ENCODE measurements at places on chromosomes 11 and 22.
A peak's percentile ranks its signal among the peaks of the same experiment; 100 is the strongest.

DNA sequence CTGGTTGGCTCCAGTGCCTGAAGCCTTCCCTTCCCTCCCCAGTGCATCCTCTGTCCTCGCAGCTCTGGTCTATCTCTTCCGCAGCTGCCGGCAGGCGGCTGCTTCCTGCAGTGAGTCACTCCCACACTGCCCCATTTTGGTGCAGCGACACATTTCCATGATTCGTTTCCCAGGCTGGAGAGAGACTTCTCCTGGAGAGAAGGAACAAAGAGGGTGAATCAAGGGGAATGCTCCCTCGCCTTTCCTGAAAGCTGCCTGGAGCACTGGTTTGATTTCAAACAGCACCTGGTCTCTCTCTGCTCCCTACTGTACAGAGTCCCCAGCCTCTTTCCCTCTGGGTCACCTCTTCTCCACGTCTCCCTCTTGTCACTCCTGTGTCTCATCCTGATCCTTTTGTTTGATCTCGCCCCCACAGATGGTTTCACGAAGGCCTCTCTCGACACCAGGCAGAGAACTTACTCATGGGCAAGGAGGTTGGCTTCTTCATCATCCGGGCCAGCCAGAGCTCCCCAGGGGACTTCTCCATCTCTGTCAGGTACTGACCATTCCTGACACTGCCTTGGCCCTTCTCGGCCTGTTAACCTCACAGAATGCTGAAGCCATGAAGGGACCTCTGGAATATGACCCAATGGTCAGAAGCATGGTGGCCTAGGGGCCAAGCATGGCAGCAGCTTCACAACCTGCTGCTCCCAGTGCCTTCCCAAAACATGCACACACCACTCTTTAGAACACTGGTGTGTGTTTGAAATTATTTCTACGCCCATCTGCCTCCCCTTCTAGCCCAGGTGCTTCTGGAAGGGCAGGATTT is at the start of gene TMA7B:
TSS of gene TMA7B (plus strand) at position 758 of the 808 bp plus-strand sequence. CDS start 3,978 bp downstream, outside the sequence.
- no peak for DNase-seq

GRCh38 chr11:92225125-92225567 is 528 bp downstream of the FAT3 start:
- DNase-seq = no peak

- no peak for DNase-seq
Measured at GRCh38 chr22:43859621-43860020, 2.7 kb downstream of the SULT4A1 start.

- no peak for DNase-seq
Measured at GRCh38 chr11:8356216-8356615, 92.5 kb upstream of the LMO1 start.

DNA sequence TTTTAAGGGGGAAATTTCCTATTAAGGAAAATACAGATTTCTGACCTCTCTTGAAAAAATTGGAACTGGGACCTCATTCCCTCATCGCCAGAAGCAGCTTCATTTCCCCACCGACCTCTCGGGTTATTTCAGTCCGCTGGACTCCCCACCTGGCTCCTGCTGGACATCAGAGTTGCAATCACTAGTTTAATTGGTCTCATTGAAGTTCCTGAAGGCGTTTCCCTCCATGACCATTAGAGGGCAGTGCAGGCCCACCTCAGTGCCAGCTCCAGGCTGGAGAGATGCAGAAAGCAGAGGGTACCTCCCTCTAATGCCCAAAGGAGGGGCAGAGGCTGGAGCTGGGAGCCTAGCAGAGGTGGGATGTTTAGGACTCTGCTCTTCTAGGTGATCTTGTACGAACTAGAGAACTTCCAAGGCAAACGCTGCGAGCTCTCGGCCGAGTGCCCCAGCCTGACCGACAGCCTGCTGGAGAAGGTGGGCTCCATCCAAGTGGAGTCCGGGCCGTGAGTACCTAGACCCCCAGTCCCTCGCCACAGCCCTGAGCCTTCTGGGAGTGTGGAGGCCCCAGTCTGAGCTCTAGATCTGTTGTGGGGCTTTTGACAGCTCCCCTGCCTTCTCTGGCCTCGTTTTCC is 2.7 kb downstream of the CRYBB3 start:
- peak; percentile 30 for DNase-seq

GRCh38 chr11:17209939-17210245 is 2.1 kb upstream of the PIK3C2A start:
- no peak for DNase-seq

- DNase-seq = no peak
Measured at GRCh38 chr11:47986742-47987141, 6.4 kb downstream of the PTPRJ start.

- DNase-seq = no peak
Measured at GRCh38 chr11:44752713-44753112, 26.0 kb downstream of the TSPAN18 start.

- DNase-seq = no peak
Measured at GRCh38 chr22:45877651-45878050, 99.3 kb downstream of the WNT7B start.

- DNase-seq = peak; percentile 39
Measured at GRCh38 chr11:124920870-124921609, 2.0 kb downstream of the HEPN1 start.

- no peak for DNase-seq
Measured at GRCh38 chr11:1419811-1420210, 30.1 kb downstream of the BRSK2 start.

- DNase-seq = no peak
Measured at GRCh38 chr11:36192425-36193289, 96.6 kb downstream of the COMMD9 start.

GRCh38 chr22:25120093-25120561 is 79.5 kb upstream of the CRYBB3 start:
- no peak for DNase-seq

DNA sequence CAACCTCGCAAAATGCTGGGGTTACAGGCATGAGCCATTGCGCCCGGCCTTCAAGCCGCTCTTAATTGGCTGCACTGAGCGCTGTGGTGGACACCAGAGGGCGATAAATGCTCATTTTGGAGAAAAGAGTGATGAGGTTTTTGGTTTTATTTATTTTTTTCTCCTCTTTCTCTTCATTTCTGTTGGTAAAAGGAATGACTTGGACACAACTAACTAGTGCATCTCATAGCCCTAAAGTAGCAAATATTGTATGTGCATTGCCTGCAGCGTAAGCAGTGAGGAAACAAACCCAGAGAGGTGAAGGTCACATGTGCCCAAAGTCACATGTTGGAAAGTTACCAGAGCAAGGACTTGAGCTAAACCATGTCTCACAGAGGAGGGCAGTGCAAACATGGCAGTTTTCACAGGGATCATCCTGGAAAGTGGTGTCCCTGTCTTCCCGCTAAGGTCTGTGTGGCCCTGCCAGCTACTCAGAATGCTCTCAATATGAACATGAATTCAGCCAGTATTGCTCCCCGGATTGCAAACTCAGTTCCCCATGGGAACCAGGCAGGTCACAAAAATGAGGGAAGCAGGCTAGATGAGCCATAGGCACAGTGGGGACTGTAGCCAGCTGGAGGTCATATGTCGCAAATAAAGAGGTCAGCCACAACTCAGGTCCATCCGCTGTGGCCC is 8.6 kb upstream of the CD82 start:
- DNase-seq = peak; percentile 49

- DNase-seq = no peak
Measured at GRCh38 chr11:108370990-108371389, 96.3 kb downstream of the C11orf65 start.

DNA sequence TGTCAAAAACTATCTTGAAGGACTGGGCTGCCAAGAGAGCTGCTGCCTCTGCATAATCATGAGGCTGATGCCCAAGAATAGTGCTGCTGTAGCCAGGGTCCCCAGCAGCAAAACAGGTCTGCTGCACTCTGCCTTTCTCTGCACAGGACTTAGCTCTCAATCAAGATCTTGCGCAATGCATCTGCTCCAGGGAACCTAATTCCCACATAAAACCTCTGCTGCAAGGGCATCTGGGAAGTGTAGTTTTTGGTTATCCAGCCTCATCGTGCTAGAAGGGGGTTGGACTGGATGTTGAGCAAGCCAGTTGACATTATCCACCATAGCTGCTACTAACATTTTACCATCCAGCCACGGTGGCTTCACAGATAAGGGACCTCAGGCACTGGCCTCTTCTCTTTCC is 192.7 kb downstream of the C11orf91 start:
- DNase-seq = no peak

- DNase-seq = no peak
Measured at GRCh38 chr11:33778675-33779074, 4.4 kb upstream of the FBXO3 start.

DNA sequence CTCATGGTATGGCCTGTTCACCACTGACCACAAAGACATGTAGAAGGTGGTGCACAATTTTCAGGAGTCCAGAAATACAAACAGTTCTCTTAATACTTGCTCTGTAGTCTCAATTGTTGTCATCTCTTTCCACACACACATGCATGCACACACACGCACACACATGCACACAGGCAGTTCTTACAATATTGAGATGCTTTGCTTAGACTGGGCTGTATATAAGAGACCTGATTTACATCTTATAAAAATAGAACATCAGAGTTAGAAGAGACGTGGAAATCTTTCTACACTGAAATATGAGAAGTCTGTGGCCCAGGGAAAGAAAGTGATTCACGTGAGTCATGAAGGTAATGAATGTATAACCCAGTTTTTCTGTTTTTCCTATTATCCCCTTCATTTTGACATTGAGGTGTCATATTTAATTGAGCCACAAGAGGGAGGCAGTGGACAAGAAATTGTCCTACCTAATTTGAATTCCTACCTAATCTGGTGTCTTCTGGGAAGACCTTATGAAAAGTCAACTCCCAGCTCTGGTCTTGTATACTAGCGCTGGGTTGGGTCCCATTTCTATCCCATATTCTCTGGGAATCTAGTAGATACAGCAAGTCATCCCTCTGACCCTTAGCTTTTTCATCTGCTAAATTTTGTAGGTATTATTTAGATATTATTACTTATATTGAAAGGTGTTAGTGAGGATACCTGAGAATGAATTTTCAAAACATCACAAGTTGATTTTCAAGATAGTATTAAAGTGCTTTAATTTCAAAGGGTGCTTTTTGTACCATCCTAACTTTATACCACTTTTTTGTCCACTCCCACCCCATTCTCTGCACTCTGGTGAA is 14.9 kb upstream of the MS4A4A start:
- no peak for DNase-seq

DNA sequence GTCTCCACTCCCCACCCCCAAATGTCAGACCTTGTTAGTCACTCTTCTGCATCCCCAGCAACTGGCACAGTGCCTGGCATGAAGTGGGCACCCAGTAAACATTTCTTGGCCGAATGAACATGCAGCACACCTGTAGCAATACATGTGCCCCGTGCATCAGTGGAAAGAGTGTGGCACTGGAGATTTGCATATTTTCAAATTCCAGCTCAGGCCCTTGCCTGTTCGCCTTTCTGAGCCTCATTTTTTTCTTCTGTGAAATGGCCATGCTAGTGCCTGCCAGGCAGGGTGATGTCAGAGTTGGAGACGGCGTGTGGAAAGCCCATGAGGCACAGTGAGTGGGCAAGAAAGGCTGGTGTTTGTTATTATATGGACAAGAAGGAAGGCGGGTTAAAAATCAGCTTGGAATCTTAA is 38.7 kb downstream of the CD82 start:
- no peak for DNase-seq

- DNase-seq = no peak
Measured at GRCh38 chr22:35220221-35220620, 37.1 kb upstream of the HMGXB4 start.

- DNase-seq = no peak
Measured at GRCh38 chr11:31828217-31828616, 17.1 kb upstream of the PAX6 start.
